Inflammatory macrophage (primary cell): ENCODE measurements at places on chromosomes 12 and 14.

GRCh38 chr12:74922117-74922516 is 287.5 kb downstream of the KCNC2 start:
- no peak for DNase-seq

- DNase-seq: peak; percentile 57
These were observed 108.9 kb downstream of the DERA start for GRCh38 chr12:16020031-16020430.

- no peak for DNase-seq
These were observed 65.7 kb downstream of the PIK3C2G start for GRCh38 chr12:18327036-18327435.

DNA sequence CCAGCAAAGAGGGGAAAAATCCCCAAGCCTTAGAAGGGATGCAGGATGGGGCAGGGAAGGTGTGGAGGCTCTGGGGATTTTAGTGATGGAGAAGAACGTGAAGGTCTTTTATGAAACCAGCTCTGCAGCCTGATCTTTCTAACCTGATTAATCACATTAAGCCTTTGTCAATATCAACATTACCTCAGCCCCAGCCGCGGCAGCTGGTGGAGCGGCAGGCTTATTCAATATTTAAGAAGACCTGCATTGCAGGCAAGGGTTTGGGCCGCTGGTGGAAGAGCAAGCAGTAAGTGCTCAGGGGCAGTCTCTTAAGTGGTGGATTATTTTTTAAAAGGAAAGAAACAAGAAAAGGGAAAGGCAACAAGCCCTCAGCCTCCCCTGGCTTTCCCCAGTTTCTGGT is 16.6 kb downstream of the RPH3A start:
- no peak for DNase-seq

- no peak for DNase-seq
These were observed 95.6 kb upstream of the NRXN3 start for GRCh38 chr14:78074561-78074960.

- no peak for DNase-seq
These were observed 36.7 kb upstream of the RMST start for GRCh38 chr12:97425802-97426491.

DNA sequence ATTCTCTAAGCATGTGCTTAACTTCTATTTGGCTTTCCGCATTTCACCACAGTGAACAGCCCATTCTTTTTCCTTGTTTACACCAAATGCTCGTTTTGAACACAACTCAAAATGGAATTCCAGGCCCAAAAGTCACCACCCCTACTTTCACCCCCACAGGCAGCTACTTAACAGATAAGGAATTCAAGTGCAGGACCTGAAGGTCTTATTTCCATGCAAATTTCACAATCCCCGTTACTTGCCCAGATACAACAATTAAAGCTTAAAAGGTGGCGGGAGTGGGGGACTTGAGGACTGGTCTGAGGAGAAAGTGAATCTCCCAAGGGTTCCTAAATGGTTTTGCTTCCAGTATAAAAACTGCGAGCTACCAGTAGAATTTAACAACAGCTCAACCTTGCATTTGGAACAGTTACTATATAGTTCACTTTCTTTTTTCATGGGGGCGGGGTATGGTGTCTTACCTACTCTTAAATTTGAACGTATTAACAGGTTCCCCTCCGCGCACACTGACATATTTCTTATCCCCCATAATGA is 3.7 kb downstream of the USP44 start:
- DNase-seq: no peak

- DNase-seq: no peak
These were observed 26.1 kb upstream of the MYF6 start for GRCh38 chr12:80681287-80681686.

DNA sequence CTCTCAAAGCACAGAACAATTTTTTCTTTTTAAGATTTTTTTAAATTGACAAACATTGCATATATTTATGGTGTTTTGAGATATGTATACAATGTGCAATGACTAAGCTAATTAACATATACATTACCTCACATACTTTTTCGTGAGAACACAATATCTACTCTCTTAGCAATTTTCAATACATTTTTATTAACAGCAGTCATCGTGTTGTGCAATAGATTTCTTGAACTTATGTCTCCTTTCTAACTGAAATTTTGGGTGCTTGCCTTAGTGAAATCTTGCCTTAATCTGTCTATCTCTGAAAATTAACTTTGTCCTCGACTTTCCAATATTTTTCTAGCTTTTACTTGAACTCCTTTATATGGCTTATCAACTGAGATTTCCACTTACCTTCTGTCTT is 6.8 kb downstream of the OR10A7 start:
- DNase-seq: no peak

GRCh38 chr14:105065280-105066228 is at the start of gene GPR132:
Gene GPR132 (minus strand): TSS chr14:105065430. CDS start chr14:105055420, 10,010 bp downstream.
- peak; percentile 78 for DNase-seq

DNA sequence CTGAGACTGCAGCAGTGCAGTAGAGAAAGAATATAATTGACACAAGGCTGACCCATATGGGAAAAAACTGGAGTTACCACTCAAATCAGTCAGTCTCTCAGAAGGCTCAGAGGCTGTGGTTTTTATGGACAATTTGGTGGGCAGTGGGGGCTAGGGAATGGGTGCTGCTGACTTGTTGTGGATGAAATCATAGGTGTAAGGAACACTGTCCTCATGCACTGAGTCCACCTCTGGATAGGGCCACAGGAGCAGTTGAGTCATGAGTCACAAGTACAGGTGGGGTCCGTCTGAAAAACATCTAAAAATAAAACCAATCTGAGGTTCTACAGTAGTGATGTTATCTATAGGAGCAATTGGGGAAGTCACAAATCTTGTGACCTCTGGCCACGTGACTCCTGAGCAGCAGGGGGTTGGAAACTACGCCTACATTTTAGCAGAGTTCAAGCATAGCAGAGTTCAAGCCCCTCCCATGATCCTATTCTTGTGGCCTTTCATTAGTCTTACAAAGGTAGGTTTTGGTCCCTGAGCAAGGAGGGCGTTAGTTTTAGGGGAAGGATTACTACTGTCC is 18.1 kb upstream of the SGPP1 start:
- peak; percentile 79 for DNase-seq

DNA sequence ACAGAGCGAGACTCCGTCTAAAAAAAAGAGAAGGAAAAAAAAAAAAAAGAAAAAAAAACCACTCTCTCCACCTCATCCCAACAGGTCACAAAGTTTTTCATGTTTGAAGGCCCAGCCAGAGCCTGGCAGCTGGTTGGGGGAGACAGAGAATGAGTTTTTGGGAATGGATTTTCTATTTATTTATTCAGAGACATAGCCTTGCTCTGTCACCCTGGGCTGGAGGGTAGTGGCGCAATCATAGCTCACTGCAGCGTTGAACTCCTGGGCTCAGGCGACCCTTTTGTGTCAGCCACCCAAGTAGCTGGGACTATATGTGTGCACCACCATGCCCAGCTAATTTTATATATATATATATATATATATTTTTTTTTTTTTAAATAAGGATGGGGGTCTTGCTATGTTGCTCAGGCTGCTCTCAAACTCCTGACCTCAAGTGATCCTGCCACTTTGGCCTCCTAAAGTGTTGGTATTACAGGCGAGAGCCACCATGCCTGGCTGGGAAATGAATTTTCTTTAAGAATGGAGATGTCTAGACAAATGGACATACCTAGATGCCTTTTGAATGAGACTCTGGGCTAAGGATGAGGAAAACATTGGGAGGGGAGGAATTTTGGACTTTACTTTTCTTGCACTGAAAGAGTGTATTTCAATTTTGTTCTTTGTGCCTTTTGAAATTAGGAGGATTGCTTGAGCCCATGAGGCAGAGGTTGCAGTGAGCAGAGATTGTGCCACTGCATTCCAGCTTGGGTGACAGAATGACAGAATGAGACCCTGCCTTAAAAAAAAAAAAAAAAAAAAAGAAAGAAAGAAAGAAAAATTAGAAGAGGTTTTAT is 16.9 kb upstream of the PPP1R1A start:
- no peak for DNase-seq

- peak; percentile 25 for DNase-seq
These were observed 12.2 kb downstream of the MMP14 start for GRCh38 chr14:22848351-22849164.

DNA sequence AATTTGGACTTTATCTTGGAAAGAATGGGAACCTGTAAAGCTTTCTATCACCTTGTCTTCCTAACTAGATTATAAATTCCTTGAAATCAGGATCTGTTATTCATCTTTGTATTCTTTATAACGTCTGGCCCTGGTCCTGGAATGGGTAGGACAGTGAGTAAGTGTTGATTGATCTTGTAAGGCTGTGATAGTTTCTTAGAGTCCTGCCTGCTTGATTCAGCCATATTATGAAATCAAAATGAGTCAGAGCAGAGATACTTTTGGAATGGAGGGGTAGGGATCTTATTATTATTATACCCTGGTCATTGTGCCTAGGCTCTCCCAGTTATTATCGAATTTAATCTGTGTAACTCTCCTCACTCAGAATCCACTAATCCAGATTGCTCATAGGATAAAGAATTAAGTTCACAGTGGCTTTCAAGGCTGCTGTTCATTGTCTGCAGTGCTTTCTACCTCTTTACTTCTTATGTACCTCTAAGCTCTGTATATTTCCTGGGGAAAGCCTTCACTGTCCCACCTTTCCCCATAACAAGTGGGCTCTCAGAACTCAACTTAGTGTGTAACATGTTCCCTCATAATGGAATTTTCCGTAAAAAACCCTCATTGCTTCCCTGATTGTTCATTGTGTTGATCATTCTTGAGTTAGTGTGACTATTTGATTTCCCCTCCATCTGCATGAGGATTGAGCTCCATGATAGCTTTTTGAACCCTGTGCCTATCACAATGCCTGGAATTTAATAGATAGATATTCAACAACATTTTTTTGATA is 93.3 kb downstream of the DAAM1 start:
- no peak for DNase-seq

DNA sequence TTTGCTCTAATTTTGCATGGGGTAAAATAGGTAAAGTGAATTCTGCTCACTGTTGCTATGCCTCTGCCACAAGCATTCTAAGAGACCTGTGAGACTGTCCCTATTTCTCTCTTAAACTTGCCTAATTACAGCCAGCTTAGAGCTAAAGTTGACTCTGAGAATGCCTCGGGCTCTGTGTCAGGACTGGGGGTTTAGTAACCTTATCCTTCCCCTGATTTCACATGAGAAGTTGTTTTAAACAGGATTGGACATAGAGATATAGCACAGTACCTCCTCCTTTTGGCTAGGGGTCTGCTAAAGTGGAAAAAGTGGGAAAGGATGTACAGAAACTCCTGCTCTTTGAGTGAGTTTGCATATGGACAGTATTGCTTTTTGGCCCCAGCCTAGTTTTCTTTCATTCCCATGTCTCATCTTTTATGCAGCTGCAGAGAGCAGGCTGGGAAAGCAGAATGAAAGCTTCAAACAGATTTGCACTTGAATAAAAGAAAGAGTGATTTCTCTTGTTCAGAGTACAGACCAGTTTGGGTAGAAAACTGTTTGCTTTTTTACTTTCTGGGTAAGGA is 122.0 kb downstream of the RAD51B start:
- no peak for DNase-seq
